ENCODE measurements at places on chromosomes 1 and 21.
A peak's percentile ranks its signal among the peaks of the same experiment; 100 is the strongest.

- no peak for DNase-seq
These were observed 22.7 kb downstream of the SYNJ1 start for GRCh38 chr21:32705139-32705538.

- DNase-seq, result no peak
These were observed 75.8 kb downstream of the PGBD5 start for GRCh38 chr1:230350208-230350921.

- no peak for DNase-seq
These were observed 11.1 kb downstream of the PRRX1 start for GRCh38 chr1:170674986-170675385.

DNA sequence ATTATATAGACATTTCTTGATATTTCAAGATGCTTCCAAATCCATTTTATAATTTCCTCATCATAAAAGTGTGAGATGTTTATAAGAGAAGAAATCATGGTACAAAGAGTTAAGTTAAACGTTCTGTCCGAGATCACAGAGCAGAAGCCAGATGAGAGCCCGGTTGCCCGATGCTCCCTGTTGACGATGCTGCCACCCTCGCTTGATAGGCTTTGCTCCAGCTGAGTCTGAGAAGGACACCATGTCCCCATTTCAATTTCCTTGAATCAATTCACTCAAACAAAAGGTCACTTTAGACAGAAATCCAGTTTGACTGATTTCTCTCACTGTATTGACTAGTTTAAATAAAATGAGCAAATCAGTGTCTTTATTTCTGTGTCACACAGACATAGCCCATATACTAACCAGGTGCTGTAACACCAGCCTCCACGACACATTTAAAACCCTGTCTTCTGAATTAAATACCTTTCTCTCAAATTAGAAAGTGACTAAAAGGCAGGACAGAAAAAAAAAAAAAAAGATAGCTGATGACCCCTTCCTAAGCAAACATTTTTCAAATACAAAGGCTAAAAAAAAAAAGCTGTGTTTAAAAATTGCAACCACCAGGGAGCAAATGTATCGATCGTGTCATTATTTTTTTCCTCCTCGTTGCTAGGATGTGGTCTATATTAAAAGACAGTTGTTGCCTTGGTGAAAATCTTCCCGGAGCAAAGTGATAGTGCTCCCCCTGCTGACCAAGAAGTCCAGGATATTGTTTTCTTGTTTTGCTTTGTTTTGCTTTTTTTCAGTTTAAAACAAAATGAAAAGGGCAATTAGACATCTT, 35.2 kb downstream of the DNASE2B start:
- peak; percentile 72 for DNase-seq

- no peak for DNase-seq
These were observed 34.3 kb downstream of the PIK3R3 start for GRCh38 chr1:46098027-46098712.

GRCh38 chr1:23254584-23254983, 37.3 kb upstream of the HTR1D start:
- no peak for DNase-seq

GRCh38 chr1:15401391-15402055, 8.2 kb upstream of the EFHD2 start:
- DNase-seq, result no peak

- DNase-seq, result no peak
These were observed 94.7 kb upstream of the SLC25A33 start for GRCh38 chr1:9444532-9444931.

GRCh38 chr1:81032973-81033425, 767.7 kb upstream of the ADGRL2 start:
- DNase-seq, result no peak

DNA sequence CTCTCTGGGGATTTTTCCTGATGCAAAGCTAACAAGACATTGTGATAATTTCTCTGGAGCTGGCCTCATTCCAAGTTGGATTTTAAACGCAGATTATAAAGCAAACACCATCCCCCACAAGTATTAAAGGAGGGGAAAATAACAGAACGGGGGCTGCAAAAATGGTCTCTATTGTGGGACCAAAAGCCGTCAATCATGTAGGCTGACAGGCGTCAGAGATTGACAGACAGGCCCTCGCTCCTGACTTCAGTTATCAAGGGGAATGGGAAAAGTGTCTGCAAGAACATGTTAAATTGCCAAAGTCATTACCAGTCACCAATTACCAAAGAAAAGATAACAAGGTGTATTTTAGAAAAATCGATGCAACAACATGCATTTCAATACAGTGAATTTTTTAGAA, 307.4 kb upstream of the POU3F1 start:
- no peak for DNase-seq

DNA sequence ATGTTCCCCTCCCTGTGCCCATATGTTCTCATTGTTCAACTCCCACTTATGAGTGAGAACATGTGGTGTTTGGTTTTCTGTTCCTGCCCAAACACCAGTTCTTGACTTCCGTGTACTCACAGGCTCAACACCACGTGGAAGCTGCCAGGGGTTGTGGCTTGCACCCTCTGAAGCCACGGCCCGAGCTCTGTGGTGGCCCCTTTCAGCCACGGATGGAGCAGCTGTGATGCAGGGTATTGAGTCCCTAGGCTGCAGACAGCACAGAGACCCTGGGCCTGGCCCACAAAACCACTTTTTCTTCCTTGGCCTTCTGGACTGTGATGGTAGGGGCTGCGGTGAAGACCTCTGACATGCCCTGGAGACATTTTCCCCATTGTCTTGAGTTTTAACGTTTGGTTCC, 111.6 kb downstream of the SYT14 start:
- DNase-seq, result no peak

GRCh38 chr1:150557813-150558212, 8.6 kb downstream of the ADAMTSL4 start:
- no peak for DNase-seq

GRCh38 chr1:83922431-83922830, 76.5 kb downstream of the TTLL7 start:
- DNase-seq, result no peak

DNA sequence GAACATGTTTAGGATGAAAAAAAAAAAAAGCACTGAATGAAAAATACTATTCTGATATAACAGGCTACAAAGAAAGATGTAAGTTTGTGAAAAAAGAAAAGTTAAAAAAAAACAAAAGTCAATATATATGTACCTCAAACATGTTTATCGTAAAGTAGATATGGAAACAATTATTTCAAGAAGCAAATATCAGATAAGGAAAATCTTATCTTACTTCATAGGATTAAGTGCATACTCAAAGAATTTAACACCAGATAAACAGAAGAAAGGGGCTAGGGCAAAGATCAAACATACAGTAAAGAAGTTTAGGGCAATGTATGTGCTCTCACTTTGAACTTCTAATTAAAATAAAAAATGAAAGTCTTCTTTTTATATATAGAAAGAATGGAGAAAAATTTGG, 75.3 kb downstream of the NEGR1 start:
- no peak for DNase-seq

GRCh38 chr1:13570924-13571323, 12.7 kb upstream of the PDPN start:
- DNase-seq, result no peak

GRCh38 chr1:4728319-4729089, 74.1 kb downstream of the AJAP1 start:
- no peak for DNase-seq

DNA sequence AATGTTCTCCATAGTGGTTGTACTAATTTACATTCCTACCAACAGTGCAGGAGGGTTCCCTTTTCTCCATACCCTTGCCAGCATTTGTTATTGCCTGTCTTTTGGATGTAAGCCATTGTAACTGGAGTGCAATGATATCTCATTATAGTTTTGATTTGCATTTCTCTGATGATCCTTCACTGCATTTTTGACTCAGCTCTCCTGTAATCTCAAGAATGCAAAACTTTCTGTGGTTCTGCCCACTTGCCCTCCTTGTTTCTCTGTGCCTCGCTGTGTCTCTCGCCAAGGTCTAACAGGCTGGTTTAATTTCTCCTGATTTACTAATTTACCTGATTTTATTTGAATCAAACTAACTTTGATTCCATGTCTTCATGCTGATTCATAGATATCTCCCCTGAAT, 407.9 kb downstream of the ZP4 start:
- DNase-seq, result no peak

DNA sequence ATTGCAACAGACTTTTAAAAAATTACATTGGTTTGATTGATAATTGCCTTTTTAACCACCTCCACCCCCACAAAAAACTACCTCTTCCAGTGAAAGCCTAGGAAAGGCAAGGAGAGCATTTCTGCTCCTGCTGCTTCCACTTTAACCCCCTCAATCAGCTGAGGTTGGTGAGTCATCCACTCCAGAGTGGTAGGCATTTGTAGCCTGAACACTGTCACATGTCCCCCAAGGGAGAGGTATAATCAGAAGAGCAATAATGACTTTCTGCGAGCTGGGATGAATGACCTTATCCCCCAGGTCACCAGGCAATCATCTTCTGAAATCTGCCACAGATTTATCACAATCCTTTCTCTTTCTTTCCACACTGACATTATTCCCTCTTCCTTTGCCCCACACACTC, 126.6 kb upstream of the CAMK1G start:
- DNase-seq, result no peak

GRCh38 chr1:235504122-235504493, at the start of gene B3GALNT2:
B3GALNT2 (minus strand) TSS chr1:235504452; CDS start chr1:235504252, 200 bp downstream.
- no peak for DNase-seq

GRCh38 chr1:162988869-162989268, 80.3 kb upstream of the RGS4 start:
- DNase-seq, result no peak

DNA sequence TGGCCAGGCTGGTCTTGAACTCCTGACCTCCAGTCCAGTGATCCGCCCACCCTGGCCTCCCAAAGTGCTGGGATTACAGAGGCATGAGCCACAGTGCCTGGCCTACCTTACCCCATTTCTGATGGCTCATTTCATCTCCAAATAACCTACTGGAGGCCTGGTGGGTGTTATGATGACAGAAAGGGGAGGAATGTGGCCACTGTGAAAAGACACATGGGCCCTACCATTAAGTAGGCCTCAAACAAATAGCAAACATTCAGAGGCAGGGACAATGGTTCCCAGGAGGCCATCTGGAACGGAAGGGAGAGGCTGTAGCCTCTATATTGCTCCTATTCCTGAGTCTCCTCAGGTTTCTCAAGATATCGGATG, 932 bp upstream of the FCRLA start:
- no peak for DNase-seq

GRCh38 chr1:107965110-107965991, at the start of gene VAV3:
VAV3 (minus strand) TSS chr1:107965180; CDS start chr1:107964869, 311 bp downstream.
- DNase-seq, result peak; percentile 60
